ENCODE measurements at places on chromosomes 6 and 20.

DNA sequence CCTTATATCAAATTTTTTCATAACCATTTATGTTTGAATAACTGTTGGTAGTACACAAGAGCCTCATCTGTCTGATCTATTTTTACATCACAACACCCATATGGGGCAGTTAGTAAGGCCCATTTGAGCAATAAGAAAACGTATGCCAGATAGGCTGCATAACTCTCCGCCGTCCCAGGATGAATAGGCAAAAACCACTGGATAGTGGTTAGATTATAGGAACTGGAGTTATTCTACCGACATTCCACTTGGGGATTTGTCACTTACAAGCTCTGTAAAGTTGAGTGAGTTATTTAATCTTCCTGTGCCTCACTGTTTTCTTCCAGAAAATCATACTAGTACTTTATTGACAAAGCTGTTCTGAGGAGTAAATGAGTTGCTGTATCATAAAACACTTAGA lies 881.9 kb downstream of the QKI start:
- DNase-seq: no peak

- DNase-seq: no peak
Observed at GRCh38 chr20:48563191-48563870, 264.5 kb downstream of the PREX1 start.

- no peak for DNase-seq
Observed at GRCh38 chr6:107965746-107966145, 7.7 kb upstream of the SEC63 start.

DNA sequence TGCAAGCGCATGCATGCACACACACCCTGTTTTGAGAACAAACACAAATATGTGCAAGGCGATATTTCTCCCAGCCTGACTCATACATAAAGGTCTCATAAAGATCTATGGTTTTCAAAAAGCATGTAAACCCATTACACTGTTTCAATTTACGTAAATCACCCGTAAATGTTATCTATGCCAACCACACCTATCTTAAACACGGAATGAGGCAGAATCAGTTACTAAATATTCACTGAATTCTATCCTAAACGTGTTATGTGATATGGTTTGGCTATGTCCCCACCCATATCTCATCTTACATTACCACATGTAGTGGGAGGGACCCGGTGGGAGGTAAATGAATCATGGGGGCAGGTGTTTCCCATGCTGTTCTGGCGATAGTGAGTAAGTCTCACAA lies 621.6 kb downstream of the KIF16B start:
- no peak for DNase-seq

GRCh38 chr6:100512203-100512862 lies 47.6 kb upstream of the SIM1 start:
- no peak for DNase-seq

GRCh38 chr6:15329197-15329671 lies 83.4 kb downstream of the JARID2 start:
- DNase-seq: no peak

- DNase-seq: no peak
Observed at GRCh38 chr20:13775867-13776266, 8.9 kb downstream of the ESF1 start.

DNA sequence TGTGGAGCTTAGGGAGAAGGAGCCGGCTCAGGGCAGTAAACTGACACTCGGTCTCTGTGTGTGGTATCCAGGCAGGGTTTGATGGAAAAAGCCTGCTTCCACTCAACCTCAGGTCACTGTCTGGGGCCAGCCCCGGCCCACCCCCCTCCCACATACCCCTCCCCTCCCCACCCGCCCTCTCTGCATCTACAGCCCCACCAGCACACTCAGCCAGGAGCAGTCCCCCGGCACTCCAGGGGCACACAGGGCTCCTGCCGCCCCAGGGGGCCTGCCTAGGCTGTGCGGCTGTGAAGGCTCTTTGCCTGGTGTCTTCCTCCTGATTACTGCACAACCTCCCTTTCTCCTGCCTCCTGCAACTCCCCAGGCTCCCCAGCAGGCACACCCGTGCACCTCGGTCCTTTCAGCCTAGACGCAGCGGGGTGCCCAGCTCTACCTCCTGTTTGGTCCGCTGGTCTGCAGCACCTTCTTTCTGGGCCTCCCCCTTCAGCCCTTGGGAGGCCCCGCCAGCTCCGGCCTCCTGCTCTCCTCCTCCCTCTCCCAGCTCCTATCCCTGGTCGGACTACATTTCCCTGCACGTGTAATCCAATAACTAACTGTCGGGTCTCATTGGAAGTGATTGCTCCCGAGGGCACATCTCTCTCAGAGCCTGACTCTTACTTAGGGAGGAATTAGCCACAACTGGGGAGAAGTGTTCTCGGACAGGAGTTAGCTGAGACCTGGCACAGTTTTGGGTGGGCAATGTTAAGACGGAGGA lies 1.3 kb upstream of the FOXF2 start:
- no peak for DNase-seq

DNA sequence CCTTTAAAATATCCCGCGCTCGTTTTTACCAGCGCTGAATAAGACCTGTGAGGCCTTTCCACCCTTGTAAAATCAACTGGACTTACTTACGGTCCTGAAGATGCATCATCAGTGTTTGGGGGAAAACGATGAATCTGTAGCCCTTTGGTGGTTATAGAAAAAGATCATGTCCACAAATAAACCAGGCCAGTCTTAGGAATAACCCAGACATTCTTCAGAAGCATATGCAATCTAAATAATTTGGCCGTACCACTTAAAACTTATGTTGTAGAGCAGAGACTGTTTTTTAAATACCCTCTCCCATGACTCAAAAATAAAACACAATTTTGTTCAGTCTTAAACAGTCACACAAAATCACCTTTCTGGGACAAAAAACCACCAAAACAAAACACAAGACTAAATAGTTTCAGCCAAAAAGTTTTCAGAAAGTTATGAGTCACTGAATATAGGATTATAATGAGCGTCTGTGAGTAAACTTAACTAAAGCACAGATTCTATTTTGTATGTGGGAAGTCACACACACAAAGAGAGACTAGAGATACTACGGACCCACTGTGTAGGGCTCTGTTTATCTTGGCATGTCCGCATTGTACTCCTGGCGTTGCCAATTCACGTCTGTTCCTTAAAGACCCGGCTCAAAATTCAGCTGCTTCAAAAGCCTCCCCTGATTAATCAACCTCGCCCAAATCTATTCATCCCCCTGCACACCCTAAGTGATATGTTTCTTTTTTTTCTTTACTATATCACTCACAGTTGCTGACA lies 26.5 kb upstream of the SMOC2 start:
- DNase-seq: no peak

DNA sequence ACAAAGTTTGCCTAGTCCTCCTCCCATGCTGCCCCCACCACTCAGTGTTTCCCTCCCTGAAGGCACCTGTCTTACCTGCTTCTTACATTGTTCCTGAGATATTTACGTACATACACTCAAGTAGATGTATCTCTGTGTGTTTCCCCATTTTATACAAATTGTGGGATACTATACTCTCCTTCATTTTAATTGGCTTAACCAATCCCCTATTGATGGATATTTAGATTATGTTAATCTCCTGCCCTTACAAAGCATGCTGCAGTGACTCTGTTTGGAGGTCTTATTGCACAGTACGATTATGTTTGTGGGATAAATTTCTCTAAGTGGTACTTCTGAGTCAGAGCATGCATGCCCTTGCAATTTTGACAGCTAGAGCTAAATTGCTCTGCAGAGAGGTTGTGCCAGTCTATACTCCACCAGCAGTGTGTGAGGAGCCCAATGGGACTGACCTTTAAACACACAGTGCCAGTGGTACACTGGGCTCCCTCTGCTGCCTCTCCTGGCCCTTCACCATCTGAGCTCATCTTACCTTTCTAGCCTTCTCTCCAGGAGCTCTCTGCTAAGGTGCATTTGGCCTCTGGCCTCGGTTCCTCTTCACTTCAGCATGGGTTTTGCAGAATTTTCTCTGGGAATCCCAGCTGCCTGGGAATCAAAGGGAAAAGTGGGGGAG lies 57.4 kb downstream of the LYRM2 start:
- no peak for DNase-seq

- DNase-seq: no peak
Observed at GRCh38 chr6:100948381-100949133, 67.4 kb upstream of the ASCC3 start.

DNA sequence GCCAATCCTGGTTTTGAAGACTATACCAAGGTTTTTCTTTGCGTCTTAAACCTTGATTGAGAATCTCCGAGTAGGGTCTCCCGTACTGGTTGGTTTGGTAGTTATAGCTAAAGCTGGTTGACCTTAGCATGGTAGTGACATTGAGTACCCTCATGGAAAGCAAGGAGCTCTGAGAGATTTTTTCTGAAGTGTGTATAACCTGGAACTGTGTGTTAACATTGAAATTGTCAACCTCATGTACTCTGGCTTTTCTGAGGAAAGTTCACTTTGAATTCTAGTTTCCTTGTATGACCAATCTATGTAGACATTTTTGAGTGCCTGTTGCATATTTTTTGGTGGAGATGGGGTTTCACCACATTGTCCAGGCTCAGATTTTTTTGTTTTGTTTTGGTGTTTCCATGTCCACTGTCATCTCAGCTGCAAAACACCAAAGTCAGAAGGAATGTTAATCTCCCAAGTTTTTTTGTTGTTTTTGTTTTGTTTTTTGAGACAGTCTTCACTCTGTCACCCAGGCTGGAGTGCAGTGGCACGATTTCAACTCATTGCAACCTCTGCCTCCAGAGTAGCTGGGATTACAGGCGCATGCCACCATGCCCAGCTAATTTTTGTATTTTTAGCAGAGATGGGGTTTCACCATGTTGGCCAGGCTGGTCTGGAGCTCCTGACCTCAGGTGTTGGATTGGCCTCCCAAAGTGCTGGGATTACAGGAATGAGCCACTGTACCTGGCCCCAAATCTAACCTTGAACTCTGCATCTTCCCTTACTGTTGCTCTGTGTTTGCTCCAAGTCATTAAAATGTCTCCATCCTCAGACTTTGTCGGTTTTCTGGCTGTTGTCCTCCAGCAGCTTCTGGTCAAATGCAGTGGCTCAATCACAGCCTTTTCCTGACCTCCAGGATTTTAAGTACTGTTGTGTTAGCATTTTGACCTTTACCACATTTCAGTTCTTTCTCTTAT lies 4.3 kb downstream of the RPS12 start:
- no peak for DNase-seq

GRCh38 chr20:55329108-55329507 lies 676.2 kb downstream of the CBLN4 start:
- no peak for DNase-seq

GRCh38 chr6:44060612-44061374 lies 66.5 kb downstream of the MRPL14 start:
- DNase-seq: no peak

- DNase-seq: no peak
Observed at GRCh38 chr6:15621203-15622044, 41.4 kb downstream of the DTNBP1 start.

DNA sequence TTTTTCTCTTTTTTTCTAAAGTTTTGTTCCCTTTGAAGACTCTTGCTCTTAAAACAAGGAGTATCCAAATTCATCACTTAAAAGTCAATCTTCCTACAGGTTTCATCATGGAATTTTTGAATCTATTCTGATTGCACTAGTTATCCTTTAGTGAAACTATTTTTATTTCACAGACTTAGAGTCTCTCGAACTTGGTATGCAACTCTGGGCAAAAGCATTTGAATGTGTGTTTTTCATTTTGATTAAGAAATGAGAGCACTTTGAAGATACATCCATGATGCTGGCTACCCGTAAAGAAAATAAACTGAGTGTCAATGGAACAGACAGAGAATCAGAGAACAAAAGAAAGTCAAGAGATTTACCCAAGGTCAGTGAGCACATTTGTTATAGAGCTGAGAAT lies 586.5 kb downstream of the EPM2A start:
- DNase-seq: no peak

DNA sequence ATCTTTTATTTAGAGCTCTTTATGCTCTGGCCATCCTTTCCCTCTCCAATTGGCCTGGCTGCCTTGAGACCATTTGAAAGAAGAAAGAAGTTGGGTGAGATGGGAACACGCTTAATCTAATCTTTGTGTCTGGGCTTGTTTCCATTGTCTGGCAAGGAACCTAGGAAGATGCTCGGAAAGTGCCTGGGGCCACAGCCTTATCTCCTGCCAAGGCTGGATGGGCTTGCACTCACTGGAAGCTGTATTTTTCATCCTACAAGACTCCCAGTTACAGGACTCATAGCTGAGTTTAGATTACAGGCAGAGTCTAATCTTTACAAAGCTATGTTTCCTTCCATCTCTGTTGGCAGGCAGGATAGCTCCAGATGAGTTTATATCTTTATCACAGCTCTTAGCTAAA lies 33.1 kb upstream of the CDYL start:
- DNase-seq: no peak

DNA sequence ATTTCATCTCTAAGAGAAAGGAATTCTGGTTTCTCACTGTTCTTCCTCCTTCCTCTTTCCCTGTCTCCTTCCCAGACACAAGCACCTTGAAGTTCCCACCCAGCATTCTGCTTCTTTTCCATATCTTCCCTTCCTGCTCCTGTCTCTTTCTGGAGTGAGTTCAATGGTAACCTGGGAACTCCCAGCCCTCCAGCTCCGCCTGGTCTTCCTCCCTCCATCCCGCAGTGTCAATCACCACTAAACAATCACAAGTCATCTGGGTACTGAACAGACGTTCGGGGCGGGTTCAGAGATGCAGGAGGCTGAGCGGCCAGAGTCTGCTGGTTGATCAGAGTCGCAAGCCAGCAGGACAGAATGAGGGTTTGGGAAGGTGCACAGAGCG lies 7.7 kb downstream of the TTBK1 start:
- DNase-seq: no peak

- DNase-seq: no peak
Observed at GRCh38 chr6:1635305-1636010, 25.7 kb downstream of the FOXC1 start.

DNA sequence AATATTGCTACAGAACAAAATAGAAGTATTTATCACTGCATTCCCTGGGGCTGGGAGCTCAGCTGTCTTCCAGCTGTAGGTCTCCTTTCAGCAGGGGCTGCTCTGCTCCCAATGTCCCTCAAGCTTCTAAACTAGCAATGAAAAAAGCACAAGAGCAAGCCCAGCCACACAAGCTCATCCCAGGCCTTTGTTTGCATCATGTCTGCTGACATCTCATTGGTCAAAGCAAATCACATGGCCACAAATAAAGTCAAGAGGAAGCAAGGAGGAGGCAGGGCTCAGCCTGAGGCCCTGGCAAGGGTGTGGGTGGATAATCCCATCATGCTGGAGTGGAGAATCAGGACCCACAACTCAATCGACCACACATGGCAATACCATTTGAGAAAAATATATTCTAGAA lies 2.2 kb upstream of the BFSP1 start:
- no peak for DNase-seq

DNA sequence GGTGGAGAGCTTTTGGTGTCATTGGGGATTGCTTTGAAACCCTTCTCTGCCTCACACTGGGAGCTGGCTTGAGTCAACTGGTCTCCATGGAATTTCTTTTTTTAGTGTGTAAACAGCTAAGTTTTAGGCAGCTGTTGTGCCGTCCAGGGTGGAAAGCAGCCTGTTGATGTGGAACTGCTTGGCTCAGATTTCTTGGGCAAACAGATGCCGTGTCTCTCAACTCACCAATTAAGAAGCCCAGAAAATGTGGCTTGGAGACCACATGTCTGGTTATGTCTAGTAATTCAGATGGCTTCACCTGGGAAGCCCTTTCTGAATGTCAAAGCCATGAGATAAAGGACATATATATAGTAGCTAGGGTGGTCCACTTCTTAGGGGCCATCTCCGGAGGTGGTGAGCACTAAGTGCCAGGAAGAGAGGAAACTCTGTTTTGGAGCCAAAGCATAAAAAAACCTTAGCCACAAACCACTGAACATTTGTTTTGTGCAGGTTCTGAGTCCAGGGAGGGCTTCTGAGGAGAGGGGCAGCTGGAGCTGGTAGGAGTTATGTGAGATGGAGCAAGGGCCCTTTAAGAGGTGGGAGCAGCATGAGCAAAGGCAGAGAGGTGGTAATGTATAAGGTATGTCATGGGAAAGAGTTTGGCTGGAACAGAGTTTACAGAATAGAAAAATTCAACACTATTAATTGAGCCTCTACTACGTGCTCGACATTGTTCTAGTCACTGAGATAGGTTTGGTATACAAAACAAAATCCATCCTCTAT lies 31.2 kb downstream of the SRSF3 start:
- DNase-seq: no peak
